Activated naive CD8-positive, alpha-beta T cell treated with anti-CD3 and anti-CD28 coated beads, Interleukin-2, amount 10 ng/mL, durations not matched to agents 7 days and 5 days (primary cell): ENCODE measurements at places on chromosomes 3 and 15. TPM values are rescaled to one million over a fixed set of nuclear protein-coding genes. Genes with fewer than 3 reads are reported as not detected.

DNA sequence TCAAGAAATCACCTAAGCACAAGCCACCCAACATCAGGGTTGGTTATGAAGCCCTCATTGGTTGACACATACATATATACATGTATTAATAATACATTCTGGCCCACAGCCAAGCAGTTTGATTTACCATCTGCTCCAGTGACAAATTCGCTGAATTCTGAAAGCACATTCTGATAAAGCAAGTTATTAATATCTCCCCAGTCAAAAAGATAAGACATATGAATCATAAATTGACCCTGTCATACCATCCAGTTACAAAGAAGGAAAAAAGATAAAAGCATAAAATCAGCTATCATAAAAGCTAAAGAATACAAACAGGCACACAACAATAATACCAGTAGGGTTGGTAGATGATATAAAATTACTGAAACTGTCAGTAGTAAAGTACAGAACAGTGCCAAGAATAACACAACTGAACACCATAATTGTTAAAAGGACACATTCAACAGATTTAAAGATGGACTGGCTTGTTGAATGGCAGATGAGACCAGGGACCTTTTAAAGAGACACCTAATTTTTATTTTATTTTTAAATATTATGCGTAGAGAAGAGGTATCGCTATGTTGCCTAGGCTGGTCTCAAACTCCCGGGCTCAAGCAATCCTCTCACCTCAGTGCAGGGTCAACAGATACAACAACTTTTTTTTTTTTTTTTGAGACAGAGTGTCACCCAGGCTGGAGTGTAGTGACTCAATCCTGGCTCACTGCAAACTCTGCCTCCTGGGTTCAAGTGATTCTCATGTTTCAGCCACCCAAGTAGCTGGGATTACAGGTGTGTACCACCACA, 7.7 kb downstream of the SNX4 start:
- H3K4me1 ChIP-seq: peaks cover 18% of the 10 kb centered on the region
- H3K27ac ChIP-seq: no peak overlapping the region
- peaks cover 52% of the 10 kb centered on the region for H3K36me3 ChIP-seq
- H3K27me3 ChIP-seq: no peaks in the 10 kb centered on the region
- no peak for DNase-seq
- H3K4me3 ChIP-seq: no peak overlapping the region

GRCh38 chr3:31482493-31483200, 50.1 kb upstream of the STT3B start:
- H3K36me3 ChIP-seq: peaks cover 15% of the 10 kb centered on the region
- H3K27me3 ChIP-seq: peaks cover 1% of the 10 kb centered on the region
- no peak overlapping the region for H3K27ac ChIP-seq
- no peaks in the 10 kb centered on the region for H3K4me1 ChIP-seq
- no peak overlapping the region for H3K4me3 ChIP-seq

The ITIH1 gene
- not detected for total RNA-seq

- no peak for DNase-seq
- no peak overlapping the region for H3K27ac ChIP-seq
- H3K27me3 ChIP-seq: peaks cover 24% of the 10 kb centered on the region
- H3K36me3 ChIP-seq: no peaks in the 10 kb centered on the region
- H3K4me3 ChIP-seq: no peak overlapping the region
These were observed 2.5 kb downstream of the MOBP start for GRCh38 chr3:39469945-39470344.

The C3orf49 gene
- not detected for total RNA-seq

- H3K27me3 ChIP-seq: no peaks in the 10 kb centered on the region
- peak overlapping the region; percentile 78 for H3K4me3 ChIP-seq
These were observed 152.8 kb downstream of the RBPMS2 start for GRCh38 chr15:64622410-64623260.

- H3K4me3 ChIP-seq: no peak overlapping the region
- no peaks in the 10 kb centered on the region for H3K4me1 ChIP-seq
- H3K36me3 ChIP-seq: no peaks in the 10 kb centered on the region
- no peak overlapping the region for H3K27ac ChIP-seq
These were observed 51.0 kb upstream of the DLG1 start for GRCh38 chr3:197349368-197349767.

- DNase-seq: no peak
- H3K4me3 ChIP-seq: no peak overlapping the region
- H3K27ac ChIP-seq: no peak overlapping the region
- peaks cover 26% of the 10 kb centered on the region for H3K27me3 ChIP-seq
- peaks cover 6% of the 10 kb centered on the region for H3K4me1 ChIP-seq
These were observed 4.2 kb upstream of the PEX5L start for GRCh38 chr3:180040966-180041365.

GRCh38 chr3:32901005-32901932, 50.2 kb upstream of the CCR4 start:
- H3K27me3 ChIP-seq: peaks cover 33% of the 10 kb centered on the region
- H3K4me1 ChIP-seq: peaks cover 5% of the 10 kb centered on the region
- H3K4me3 ChIP-seq: no peak overlapping the region
- no peak for DNase-seq

- no peak overlapping the region for H3K4me3 ChIP-seq
- no peak for DNase-seq
- peaks cover 10% of the 10 kb centered on the region for H3K36me3 ChIP-seq
- peaks cover 11% of the 10 kb centered on the region for H3K27me3 ChIP-seq
- H3K27ac ChIP-seq: no peak overlapping the region
These were observed 18.3 kb downstream of the SLCO3A1 start for GRCh38 chr15:91871837-91872236.

The PRR20G gene
- not detected for total RNA-seq

DNA sequence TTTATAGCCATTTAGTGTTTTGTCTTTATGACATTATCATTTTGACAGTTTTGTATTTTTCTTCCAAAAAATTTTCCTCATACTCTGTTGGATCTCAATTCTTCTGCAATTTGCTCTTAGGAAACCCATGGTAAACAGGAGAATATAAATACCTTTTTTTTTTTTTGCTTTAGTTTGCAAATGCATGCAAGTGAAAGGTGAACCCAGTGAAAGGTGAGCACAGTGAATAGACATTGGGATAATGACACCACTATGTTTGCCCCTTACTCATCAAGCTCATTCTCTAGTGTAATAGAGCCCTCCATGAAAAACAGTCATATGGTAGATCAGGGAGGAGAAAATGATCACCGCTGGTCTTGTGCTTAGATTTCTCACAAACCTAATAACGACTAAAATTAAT, 59.0 kb upstream of the TRPC1 start:
- no peak overlapping the region for H3K4me3 ChIP-seq
- H3K4me1 ChIP-seq: no peaks in the 10 kb centered on the region
- no peak overlapping the region for H3K27ac ChIP-seq
- H3K36me3 ChIP-seq: no peaks in the 10 kb centered on the region
- H3K27me3 ChIP-seq: no peaks in the 10 kb centered on the region

The CAMK2N2 gene
- total RNA-seq: not detected

DNA sequence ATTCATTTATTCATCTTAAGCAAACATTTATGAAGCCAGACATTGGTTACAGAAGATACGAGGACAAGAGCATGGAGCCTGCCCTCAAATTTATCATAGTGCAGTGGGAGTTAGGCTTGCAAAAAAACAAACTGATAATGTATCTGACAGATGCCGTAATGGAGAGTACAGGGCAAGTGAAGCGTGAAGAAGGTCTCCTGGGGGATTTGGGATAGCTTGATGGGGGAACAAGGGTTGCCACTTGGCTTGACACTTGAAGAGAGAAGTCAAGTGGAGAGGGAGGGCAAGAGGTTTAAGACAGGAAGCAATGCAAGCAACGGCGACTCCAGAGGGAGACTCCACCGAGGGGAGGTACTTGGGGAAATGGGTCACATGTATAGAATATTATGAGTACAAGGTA, 129.3 kb downstream of the SSR3 start:
- H3K27me3 ChIP-seq: peaks cover 4% of the 10 kb centered on the region
- H3K27ac ChIP-seq: no peak overlapping the region
- H3K36me3 ChIP-seq: no peaks in the 10 kb centered on the region
- DNase-seq: no peak
- no peaks in the 10 kb centered on the region for H3K4me1 ChIP-seq

GRCh38 chr3:1832395-1832794, 266.3 kb upstream of the CNTN4 start:
- no peaks in the 10 kb centered on the region for H3K4me1 ChIP-seq
- no peaks in the 10 kb centered on the region for H3K36me3 ChIP-seq
